Stimulated activated CD8-positive, alpha-beta memory T cell treated with anti-CD3 and anti-CD28 coated beads, Interleukin-7, amount 100 ng/mL, for 24 hours (primary cell): ENCODE measurements at places on chromosomes 7 and 10.

DNA sequence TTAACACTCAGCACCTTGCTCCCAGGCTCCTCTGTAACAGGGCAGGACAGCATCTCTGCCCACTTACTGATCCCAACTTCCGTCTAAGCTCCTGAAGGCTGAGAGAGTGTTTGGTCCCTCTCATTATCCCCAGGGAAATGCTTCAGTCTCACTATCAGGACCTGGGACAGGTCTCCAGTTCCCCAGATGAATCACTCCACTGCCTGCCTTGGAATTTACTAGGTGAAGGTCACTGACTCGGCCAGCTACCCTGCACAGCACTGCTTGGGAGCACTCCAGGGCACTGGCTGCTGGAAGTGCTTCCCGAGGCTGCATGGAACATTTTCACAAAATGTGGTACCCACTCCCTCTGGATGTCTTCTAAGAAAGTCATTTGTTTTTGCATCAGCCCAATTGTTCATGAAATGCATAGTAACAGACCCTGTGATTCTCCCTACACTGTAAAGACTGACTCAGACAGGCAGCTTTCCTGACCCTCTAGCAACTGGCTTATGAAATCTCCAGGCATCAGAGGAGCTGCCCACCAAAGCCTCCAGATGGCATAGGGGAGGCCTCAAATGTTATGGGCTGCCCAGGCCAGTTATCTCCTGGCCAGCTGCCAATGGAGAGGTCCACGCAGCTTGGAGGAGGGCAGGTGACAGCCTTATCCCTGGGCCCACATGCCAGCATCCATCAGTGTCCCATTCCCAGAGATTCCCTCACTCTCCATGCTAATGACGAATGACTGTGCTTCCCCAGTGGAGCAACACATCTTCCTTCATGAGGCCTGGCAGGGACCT lies 89.1 kb downstream of the GFRA1 start:
- no peak for DNase-seq

GRCh38 chr7:5615190-5616070 lies 166.0 kb downstream of the RNF216 start:
- no peak for DNase-seq

DNA sequence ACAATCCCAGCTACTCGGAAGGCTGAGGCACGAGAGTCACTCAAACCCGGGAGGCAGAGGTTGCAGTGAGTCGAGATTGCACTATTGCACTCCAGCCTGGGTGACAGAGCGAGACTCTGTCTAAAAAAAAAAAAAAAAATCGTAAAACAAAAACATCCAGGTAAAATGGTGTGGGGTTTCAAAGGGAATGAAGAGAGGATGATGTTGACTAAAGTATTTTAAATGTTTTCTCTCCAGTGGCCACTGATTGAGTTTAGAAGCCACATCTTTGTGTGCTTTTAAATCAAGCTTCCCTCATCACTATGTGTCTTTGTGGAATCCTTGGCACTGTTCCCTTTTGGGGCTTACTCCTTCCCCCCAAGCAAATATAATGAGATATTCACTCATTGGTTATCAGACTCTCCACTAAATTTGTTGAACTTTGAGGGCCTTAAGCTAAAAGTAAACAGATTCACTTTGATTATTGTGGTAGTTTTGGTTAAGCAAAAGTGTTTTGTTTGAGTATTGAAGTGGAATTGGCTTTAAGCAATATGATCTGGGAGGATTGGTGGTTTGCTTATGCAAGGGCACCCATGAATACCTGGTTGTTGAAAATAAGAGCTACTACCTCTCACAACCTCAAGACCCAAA lies 162.9 kb downstream of the CDK14 start:
- no peak for DNase-seq

- DNase-seq, result no peak
Observed at GRCh38 chr7:102208826-102209225, 77.8 kb upstream of the SH2B2 start.

- DNase-seq, result no peak
Observed at GRCh38 chr7:131094685-131095084, 233.0 kb upstream of the MKLN1 start.

GRCh38 chr7:148264933-148265557 lies 325.5 kb upstream of the C7orf33 start:
- DNase-seq, result no peak

DNA sequence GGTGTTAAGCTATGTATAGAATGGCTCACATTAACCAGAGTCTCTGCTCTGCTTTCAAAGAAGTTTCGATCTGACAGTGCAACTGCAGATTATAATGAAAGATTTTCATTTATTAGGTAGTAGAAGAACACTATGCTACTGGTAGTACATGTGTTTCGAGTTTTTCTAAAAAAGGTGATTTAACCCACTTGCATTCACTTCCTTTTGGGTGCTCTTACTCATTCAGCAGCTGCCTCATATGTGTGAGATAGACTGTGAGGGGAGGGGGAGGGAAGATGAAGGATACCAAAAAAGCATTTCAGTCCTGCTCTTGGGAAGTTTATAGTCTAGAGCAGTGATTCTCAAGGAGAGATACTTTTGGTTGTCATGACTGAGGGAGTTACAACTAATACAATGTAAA lies 20.4 kb downstream of the PLEKHA8 start:
- DNase-seq, result no peak

GRCh38 chr7:134750083-134751062 lies 29.1 kb upstream of the CALD1 start:
- peak; percentile 38 for DNase-seq

DNA sequence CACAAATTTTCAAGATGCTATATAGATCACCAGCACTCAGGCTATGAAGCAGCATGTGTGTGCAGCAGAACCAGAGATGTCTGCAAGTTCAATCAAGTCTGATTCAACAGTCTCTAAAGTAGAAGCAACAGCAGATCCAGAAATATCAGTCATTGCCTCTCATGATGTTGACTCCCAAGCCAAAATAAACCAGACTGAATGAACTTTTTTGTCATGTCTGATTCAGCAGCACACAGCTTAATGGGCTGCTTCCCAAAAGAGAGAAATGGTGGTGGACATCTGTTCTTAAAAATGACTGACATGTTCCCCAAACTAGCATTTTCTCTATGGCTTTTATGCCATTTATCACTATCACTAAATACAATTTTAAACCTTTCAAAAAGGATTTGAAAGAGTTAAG lies 53.8 kb downstream of the TMEM26 start:
- no peak for DNase-seq

DNA sequence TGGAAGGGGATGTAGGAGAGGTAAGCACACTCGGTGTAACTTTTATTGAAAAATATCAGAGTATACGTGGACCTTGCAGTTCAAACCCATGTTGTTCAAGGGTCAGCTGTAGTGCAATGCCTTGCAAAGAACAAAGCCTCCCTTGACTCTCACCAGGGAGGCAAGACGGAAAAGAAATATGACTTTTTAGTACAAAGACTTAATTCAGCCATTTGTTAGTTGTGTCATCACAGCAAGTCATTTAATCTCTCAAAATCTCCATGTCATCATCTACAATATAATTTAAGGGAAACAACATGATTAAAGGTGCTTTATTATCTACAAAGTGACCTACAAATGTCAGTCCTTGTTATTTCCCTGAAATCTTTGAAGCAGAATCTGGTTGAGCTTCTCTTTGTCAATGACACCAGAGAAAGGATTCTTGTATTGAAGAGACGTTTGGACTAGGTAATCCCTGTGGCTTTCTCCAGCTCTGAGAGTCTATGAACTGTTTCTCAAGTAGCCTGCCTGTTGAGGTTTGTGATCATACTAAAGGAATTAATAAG lies 502.8 kb downstream of the REEP3 start:
- no peak for DNase-seq

- DNase-seq, result no peak
Observed at GRCh38 chr10:47235484-47235883, 64.5 kb upstream of the GDF10 start.

- no peak for DNase-seq
Observed at GRCh38 chr7:68364886-68365625, 1233.2 kb upstream of the AUTS2 start.

DNA sequence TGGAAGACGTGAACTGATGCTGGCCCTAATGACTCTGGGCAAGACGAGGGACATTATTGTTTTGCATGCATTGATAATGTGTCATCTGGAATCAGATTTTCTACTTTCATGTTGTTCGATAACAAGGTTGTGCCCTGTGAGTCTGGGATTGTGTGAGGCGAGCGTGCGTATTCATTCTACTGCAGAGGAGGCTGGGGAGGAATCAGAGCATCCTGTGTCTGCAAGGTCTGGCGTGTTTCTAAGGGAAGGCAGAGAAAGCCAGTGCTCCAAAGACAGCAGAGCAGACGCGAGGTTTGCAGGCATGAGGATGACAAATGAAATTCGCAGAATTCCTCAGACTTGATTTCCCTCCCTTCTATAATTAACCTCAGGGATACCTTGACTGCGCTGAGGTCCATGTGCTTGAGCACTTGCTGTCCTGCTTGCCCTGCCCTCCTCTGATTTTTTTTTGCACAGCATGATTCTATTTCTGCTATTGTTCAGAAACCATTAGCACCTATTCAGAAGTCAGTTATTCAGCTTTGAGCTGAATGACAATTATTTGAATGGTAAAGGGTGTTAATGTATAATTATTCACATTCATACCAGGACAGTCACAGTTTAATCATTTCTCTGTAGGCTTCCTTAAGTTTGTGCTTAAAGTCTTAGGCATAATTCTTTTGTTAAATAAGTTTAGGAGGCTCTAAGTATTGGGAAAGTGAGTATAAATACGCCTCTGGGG lies 233.6 kb downstream of the EBF3 start:
- DNase-seq, result no peak

GRCh38 chr7:17952387-17952786 lies 12.1 kb upstream of the SNX13 start:
- DNase-seq, result no peak

DNA sequence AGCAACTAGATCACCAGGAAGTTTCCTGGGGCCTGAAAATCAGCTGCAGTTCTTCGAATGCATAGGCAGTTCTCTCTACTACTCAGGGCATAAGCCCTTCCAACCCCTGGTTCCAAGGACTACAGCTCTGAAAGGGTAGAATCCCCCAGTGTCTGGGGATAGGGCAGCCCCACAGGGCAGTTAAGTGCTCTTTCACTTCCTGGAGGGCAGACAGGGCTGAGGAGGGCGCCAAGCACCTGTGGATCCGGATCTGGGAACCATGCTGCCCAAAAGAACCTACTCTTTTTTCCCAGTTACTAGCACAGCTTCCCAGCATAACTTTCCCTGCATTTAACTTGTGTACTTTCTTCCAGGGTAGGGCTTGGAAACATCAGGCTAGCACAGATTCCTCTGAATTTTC lies 41.1 kb downstream of the CXCL12 start:
- no peak for DNase-seq

DNA sequence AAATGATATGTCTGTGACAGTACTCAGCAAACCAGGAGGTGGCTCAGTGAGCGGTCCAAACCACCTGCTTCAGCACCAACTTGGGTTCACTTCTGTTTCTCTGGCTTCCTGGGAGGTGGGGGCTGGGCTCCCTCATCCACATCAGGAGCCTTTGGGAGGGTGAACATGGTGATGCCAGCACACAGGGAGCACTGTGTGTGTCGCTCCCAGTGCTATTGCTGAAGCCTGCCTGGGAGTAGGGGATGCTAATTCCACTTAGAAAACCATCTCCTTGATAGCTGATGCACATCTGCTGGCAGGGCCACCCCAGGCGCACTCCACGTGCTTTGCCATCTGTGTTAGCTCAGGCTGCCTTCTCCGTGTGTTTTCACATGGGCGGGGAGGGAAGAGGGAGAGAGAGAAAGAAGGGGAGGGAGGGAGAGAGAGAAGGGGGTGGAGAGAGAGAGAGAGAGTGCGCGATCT lies 58.0 kb downstream of the RAMP3 start:
- no peak for DNase-seq

DNA sequence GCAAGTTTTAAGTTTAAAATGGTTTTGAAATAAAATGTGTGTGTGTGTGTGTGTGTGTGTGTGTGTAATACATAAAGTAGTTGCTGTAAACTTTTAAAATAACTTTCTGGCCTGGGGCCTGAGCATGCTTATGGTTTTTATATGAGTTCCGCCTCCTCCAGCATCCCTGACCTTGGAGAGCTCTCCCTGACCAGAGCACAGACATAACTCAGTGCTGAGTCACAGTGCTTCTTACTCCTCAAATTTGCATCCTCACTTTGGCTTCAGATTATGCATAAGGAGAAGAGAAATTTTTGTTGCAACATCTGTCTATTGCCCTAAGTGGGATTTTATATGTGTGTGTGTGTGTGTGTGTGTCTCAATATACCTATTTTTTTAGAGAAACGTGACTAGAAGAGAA lies 200.8 kb downstream of the ELMO1 start:
- DNase-seq, result no peak

- DNase-seq, result no peak
Observed at GRCh38 chr10:90849956-90850749, 7.7 kb downstream of the HTR7 start.

- DNase-seq, result no peak
Observed at GRCh38 chr7:136492366-136492765, 376.1 kb upstream of the CHRM2 start.

- no peak for DNase-seq
Observed at GRCh38 chr7:77791956-77792355, 6.3 kb downstream of the TMEM60 start.

DNA sequence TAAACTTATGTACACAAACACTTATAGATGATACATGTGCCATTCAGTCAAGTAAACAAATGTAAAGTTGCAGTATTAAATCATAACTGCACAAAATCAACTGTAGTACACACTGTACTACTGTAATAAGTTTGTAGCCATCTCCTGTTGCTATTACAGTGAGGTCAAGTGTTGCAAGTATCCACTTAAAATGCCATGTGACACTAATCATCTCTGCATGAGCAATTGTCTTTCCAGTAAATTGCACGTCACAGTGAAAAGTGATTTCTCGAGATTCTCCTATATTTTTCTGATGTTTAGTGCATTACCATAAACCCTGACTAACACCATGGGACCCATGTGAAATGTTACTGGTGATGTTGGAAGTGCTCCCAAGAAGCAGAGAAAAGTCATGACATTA lies 293.3 kb upstream of the SP4 start:
- DNase-seq, result no peak

GRCh38 chr7:24923172-24923865 lies 56.7 kb downstream of the OSBPL3 start:
- DNase-seq, result no peak

DNA sequence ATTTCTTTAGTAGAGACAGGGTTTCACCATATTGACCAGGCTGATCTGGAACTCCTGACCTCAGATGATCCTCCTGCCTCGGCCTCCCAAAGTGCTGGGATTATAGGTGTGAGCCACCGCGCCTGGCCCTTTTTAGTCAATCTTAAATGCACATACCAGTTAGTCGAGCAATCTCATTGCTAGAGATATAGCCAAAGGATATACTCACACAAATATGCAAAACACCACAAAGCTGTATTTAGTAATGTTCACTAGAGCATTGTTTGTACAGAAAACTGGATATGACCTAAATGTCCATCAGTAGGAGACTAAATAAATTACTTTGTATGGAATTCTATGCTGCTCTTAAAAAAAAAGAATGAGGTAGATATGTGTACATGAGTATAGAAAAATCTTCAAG lies 24.5 kb upstream of the IL6 start:
- no peak for DNase-seq

DNA sequence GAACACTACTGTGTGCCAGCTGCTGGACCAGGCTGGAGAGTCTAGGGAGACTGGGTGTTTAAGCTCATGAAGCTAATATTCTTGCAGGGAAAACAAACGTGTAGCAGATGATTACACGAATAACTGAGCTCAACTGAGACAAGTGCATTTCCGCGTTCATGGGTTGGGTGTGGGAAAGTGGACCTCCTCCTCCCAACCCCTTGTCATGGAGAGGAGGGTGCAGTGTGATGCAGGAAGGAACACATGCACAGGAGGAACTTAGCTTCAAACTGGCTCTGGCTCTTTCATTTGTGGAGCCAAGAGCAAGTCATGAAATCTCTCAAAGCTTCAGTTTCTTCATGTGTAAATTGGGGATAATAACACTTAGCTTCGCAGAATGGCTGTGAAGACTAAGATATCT lies 204.3 kb downstream of the ARHGAP12 start:
- no peak for DNase-seq

- no peak for DNase-seq
Observed at GRCh38 chr10:71038091-71038633, 149.8 kb upstream of the PCBD1 start.
